Naive thymus-derived CD4-positive, alpha-beta T cell (primary cell): ENCODE measurements at places on chromosomes 4 and X. TPM values are rescaled to one million over a fixed set of nuclear protein-coding genes. Genes with fewer than 3 reads are reported as not detected.

The HMX1 gene
- not detected for total RNA-seq

The LCORL gene
- total RNA-seq = 11.9 TPM

DNA sequence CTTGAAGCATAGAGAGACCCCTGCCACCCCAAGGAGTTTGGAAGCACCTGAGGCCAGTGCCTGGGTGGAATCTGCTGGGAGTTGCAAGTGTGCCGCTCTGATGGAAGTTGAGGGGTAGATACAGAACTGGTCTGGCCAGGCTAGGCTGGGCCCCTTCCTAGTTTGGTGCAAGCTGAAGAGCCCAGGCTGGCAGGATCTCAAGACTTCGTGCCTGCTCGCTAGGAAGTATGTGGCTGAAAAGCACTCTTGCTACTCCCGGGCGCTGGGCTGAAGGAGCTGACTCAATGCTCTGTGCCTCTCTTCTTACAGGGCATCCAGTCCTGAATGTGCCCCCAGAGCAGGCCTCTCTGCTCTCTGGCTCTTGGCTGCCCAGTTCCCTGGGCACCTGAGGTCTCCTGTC is 51.7 kb upstream of the PJA1 start:
- no peak overlapping the region for H3K27ac ChIP-seq
- H3K4me1 ChIP-seq = no peaks in the 10 kb centered on the region
- no peak for DNase-seq

GRCh38 chr4:146059865-146060264 is 115.7 kb upstream of the LSM6 start:
- H3K36me3 ChIP-seq = no peaks in the 10 kb centered on the region
- H3K4me3 ChIP-seq = no peak overlapping the region
- DNase-seq = no peak

GRCh38 chrX:141278306-141278705 is 36.0 kb upstream of the SPANXC start:
- no peak overlapping the region for H3K4me3 ChIP-seq
- DNase-seq = no peak
- H3K4me1 ChIP-seq = no peaks in the 10 kb centered on the region
